ENCODE measurements at places on chromosomes 12 and 14. TPM values are rescaled to one million over a fixed set of nuclear protein-coding genes. Genes with fewer than 3 reads are reported as not detected.

DNA sequence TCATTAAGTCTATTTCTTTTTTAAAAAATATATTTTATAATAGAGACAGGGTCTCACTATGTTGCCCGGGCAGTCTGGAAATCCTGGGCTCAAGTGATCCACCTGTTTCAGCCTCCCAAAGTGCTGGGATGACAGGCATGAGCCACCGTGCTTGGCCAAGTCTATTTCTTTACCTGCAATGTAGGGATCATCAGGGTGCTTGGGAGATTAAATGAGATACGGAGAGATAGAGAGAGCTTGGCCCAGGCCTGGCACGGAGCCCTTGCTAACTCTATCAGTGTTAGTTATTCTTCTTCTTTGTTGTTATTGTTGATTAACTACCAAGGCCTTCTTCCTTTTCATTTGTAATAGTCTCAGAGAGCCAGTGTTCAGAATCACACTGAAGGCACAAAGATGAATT, 3.1 kb downstream of the CABP1 start:
- DNase-seq: no peak

DNA sequence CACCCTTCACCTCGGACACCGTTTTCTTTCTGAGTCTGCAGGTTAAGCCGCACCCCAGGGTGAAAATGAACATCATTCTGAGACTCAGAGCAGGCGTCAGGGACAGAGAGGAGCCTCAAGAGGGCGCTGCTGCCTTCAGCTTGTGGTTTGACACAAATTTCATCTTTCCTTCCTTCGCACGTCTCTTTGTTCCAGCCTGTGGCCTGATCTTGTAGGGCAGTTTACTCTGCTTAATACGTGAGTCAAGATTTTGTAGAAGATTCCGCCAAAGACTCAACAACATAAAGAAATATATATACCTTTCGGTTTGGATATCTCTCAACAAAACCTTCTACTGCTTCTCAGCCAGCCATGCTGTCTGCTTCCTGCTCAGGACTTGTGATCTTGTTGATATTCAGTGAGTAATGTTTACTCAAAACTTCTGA, 329.3 kb upstream of the OR4E1 start:
- DNase-seq: no peak

DNA sequence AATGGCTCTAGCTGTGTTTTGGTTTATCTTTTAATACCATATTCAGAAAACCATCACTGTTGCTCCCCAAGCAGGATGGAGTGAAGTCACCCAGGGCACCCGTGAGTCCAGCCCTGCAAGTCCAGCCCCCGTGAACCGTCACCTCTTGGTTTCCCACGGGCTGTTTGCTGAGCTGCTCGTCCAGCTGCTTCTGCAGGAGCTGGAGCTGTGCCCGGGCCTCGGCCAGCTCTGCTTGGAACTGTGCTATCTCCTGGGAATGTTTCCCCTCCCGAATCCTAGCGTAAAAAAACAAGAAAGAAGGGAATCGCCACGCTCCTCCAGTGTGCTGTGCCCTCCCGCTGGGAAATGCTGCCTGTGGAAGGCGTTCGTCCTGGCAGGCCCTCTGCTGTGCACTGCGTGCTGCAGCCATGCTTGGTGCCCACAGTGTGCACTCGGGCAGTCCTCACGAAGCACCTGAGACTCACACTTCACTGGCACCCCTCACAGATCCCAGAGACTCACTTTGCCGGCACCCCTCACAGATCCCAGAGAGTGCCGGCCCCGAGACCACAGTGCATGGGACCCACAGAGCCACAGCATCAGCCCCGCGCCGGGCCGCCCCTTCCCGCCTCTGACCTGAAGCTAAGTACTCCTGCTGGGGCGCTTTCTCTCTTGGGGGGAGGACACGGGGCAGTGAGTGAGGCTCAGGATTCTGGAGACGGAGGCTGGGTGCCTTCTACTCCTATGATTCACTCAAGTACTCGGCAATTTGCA, 15.4 kb upstream of the ANKLE2 start:
- no peak for DNase-seq

- DNase-seq: no peak
These were observed at the start of gene MYF6 for GRCh38 chr12:80707126-80707829. Gene MYF6 (plus strand): TSS chr12:80707634. CDS start chr12:80707720, 86 bp downstream.

Gene EXOC3L4
- 6.1 TPM for polyA plus RNA-seq
